Tibial nerve (tissue), 4 donors: ENCODE measurements at places on chromosomes 3 and 15. TPM values are rescaled to one million over a fixed set of nuclear protein-coding genes. Genes with fewer than 3 reads are reported as not detected.

GRCh38 chr15:79721256-79721655, 175.6 kb downstream of the MTHFS start:
- DNase-seq: no peak

GRCh38 chr3:37712918-37713817, 148.5 kb upstream of the CTDSPL start:
- DNase-seq: no peak

Gene RASGRP1
- total RNA-seq: 1.7 TPM

DNA sequence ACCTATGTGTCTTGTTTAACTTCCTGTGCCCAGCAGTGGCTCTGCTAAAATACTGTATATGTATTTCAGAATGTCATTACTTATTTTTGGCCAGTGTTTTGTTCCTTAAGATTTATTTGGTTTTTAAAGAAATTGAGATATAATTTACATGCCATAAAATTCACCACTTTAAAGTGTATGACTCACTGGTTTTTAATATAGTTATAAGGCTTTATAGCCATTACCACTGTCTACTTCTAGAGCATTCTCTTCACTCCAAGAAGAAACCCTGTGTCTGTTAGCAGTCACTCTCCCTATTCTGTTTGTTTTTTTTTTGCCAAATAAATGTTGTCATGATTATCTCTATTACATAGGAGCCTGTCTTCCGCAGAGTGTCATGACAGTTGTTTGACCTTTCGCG, 25.8 kb downstream of the PPM1L start:
- DNase-seq: no peak

GRCh38 chr3:22241110-22241509, 490.1 kb upstream of the ZNF385D start:
- no peak for DNase-seq

Gene GALNT15
- 746 TPM for total RNA-seq

DNA sequence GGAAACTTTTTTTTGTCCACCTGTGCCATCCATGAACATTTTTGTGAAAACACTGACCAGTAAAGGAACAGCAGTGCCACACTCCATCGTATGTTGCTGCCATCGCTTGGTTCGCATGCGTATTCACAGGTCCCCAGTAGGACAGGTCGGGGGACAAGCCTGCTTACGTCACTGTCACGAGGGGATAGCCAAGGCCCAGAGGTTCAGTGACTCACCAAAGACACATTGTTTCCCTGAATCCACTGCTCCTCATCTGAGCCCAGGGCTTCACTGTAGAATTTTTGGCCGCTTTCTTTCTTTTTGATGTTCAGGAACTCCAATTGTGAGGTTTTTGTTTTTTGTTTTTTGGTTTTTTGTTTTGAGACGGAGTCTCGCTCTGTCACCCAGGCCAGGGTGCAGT, 5.9 kb downstream of the ADPRH start:
- no peak for DNase-seq

DNA sequence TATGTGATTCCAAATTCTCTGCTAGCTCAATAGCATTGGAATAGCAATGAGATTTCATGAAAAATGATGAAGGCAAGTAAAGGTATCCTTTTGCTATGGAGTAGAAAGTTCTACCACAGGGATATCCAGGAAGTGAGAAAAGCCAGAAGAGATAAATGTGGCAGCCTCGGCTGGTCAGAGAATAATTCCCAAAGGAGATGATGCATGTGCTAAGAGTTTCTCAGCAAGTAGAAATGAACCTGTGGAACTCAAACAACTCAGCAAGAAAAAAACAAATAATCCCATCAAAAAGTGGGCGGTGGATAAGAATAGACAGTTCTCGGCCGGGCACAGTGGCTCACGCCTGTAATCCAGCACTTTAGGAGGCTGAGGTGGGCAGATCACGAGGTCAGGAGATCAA, 38.2 kb downstream of the ALS2CL start:
- DNase-seq: no peak

DNA sequence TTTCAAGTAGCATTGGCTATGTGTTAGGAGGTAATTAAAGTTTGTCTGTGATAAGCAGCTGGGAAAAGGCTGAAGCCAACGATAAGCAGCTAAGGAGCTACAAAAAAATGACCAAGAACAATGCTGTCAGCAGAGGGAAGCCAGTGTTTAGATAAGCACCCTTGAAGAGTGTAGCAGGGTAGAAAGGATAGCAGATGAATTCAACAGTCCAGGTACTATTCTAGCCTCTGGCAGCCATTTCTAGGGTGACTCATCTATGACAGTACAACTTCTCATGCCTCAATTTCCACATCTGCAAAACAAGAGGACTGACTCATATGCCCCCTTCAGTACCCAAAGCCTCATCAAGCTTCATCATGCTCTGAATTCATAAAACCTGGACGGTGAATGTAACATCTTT, 617.6 kb upstream of the UBE2E2 start:
- no peak for DNase-seq

- no peak for DNase-seq
Measured at GRCh38 chr3:109132801-109133473, 3.6 kb upstream of the C3orf85 start.

DNA sequence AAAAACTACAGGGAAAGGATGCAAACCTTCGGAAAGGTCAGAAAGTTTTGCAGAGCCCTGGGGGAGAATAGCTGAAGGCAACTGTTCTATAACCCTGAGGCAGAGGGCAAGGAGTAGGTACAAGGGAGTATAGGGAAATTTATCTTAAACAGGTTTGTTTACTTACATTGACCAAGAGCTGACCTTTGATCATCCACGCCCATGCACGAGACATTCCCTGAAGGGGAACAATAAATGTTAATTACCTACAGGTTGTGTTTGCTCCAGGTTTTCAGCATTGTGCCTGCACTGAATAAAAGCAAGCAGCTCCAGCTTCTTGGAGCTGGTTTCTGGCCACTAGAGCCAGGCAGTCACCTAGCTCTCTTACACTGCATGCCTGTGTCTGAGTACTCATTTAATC, 524.5 kb upstream of the TGFBR2 start:
- no peak for DNase-seq

- DNase-seq: no peak
Measured at GRCh38 chr3:12797892-12798558, 1.5 kb downstream of the CAND2 start.

DNA sequence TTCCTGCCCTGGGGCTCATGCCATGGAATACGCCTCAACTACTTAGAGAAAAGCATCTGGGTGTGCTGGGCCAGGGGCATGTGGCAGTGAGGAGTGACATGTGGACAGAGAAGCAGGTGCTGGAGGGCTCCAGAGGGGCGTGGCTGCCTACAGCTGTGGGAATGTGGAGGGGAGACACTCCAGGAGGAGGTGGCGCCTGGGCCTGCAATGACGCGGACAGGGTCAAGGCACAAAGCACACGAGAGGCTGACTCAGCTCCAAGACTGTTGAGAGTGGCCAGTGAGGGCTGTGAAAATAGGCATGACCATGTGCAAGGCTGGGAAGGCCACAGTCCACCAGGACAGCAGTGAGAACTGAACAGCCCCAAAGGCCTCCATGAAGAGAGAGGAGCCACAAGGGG, 48.5 kb downstream of the PTH1R start:
- DNase-seq: no peak

DNA sequence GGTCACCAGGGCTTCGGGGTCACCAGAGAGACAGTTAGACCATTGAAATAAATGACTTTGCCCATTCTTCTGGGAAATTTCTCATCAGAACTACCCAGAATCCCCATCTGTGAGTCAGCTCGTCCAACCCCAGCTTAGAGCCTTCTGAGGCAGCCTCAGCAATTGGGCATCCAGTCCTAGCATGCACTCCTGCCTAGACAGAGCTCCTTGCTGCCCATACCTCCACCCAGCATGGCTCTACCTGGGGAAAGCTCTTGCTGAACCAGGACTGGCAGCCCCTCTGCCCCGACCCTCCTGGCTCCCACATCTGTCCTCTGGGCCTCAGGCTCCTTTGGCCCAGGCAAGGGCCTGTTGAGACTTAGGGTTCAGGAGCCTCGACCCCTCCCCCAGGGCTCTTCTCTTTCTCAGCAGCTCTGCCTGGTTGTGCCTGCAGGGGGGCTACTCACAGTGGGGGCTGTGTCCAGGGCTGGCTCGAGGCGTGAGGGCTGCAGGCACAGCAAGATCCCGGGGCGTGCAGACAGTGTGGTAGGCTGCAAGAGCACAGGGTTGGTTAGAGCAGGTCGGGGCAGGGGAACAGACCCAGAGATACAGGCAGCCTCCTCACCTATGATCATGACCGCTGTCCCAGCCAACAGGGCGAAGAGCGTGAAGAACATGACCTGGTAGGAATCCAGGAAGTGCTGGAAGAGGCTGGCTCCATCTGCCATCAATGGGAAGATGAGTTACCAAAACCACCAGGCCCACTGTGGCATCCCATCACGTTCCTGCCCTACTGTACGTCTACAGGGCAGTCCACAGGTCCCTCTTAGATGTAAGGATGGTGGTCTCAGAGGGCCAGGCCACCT, 101.3 kb downstream of the NUP210 start:
- DNase-seq: no peak

DNA sequence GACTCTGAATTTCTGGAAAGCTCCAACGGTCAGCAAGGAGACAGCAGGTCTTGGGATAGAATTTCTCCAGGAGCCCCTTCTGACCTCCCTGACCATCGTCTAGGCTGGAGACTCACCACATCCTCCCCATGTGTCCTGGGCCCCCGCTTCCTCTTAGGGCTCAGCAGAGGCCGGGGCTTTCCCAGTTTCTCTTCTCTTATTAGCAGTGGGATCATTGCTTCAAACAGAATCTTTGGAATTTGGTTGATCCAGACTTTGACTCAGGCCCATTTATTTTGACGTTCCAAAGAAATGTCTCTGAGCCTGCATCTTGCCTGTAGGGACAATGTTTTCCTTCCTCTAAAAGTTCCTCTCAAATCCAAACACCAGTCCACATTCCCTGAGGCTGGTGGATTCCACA, 38.4 kb upstream of the SLC6A6 start:
- no peak for DNase-seq

DNA sequence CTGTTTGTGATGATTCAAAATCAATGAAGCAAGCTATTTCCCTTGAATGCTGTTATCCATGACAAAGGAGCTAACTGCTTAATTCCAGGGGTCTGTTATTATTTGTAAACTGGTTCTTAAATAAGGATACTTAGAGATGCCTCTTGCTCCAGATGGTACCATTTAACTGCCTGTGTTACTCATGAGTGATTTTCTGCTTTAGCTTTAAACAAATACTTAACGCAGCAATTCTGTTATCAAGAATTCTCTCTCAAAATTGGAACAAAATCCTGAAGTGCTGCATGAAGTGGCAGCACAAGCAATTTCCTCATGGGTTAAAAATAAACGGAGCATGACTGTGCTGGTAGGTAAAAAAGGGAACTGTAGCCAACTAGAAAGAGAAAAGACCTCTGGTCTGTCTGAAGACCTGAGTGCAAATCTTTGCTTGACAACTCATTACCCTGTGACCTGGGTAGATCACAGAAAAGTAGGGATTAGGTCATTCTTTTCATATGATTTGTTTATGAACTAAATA, 62.5 kb upstream of the GBE1 start:
- DNase-seq: no peak

Gene COL7A1
- total RNA-seq: 14.7 TPM

Gene SLC22A14
- total RNA-seq: not detected

DNA sequence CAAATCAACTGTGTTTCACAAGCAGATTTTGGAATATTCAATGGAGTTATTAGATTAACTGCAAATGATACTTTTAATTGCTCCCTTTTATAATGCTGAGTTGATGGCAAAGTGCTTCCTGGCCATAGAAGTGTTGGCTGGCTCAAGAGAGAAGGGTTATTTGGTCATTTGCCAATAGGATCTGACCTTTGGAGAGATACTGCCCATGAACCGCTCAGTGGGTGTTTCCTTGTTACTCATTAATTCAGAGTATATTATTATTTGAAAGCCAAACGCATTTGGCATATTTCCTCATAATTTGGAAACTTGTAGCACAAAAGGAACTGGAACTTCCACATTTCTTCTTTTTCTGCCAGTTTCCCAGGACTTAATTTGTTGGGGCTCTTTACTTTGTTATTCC, 234.7 kb downstream of the CDIN1 start:
- no peak for DNase-seq

Gene GATA2
- total RNA-seq: 24.7 TPM

GRCh38 chr3:40971191-40972168, 227.8 kb upstream of the CTNNB1 start:
- DNase-seq: peak; percentile 64

- no peak for DNase-seq
Measured at GRCh38 chr3:16103472-16103871, 71.0 kb upstream of the GALNT15 start.

Gene IGDCC3
- not detected for total RNA-seq

- no peak for DNase-seq
Measured at GRCh38 chr3:150141790-150142326, 171.2 kb upstream of the PFN2 start.

Gene GPR149
- not detected for total RNA-seq

Gene SH2D7
- total RNA-seq: not detected

- no peak for DNase-seq
Measured at GRCh38 chr3:4979428-4980228, at the start of gene BHLHE40. TSS of gene BHLHE40 (plus strand) at chr3:4979437. CDS start at chr3:4979719, 282 bp downstream.

DNA sequence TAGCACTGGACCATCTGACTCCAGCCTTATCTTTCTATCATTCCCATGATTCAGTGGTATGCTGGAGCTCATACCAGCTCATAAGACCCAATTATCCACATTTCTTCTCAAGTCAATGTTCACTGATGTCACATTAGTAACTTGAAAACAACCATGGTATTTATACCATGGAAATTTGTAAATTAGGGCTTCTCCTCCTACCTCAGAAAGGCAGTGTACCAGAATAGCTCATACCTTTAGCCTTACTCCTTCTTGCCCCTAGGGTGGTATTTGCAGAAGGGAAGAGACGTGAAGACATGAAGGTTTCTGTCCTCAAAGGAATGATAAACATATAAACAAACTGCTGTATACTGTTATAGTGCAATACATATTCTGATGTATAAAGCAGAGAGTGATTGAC, 114.2 kb downstream of the NEK11 start:
- DNase-seq: no peak

DNA sequence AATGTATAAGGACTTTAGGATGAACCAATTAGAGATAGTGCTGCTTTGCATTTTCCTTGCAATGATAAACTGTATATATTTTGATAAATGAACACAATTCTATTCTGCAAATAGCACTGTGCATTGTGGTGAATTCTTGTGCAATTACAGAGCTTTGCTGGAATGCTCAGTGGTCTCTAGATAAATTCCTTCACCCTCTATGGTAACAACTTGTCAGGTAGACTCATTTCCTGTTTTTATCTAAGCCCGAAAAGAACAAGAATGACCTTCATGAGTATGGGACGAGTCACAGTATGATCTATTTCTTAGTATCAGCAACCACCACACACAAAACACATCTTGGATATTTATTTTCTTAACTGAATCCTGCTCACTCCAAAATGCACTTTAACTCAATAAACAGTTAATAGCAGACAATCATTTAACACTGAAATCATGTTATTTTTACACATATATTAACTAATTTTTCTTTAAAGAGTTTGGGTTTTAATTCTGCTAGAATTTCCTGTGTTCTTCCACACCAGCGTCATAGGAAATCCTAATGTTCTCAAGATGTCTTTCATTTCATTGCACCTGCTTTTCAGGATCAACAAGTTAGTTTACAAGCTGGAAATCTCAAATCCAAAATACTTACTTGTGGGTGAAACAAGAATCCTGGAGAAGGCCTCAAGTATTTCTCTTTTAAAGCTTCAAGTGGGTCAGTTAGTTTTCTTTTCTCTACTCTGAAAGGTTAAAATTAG, 551.2 kb downstream of the MECOM start:
- no peak for DNase-seq
